Psoas muscle (tissue), 8 donors: ENCODE measurements at places on chromosomes 1 and 21. TPM values are rescaled to one million over a fixed set of nuclear protein-coding genes. Genes with fewer than 3 reads are reported as not detected.
A peak's percentile ranks its signal among the peaks of the same experiment; 100 is the strongest.

The FAM163A gene
- 0.15 TPM for total RNA-seq

- H3K4me3 ChIP-seq, result no peak overlapping the region
- H3K27me3 ChIP-seq, result no peaks in the 10 kb centered on the region
- DNase-seq, result no peak
- H3K36me3 ChIP-seq, result no peaks in the 10 kb centered on the region
Observed at GRCh38 chr1:118124064-118124463, 61.0 kb downstream of the SPAG17 start.

GRCh38 chr1:66364578-66365391 lies 169.2 kb upstream of the SGIP1 start:
- H3K36me3 ChIP-seq, result peaks cover 97% of the 10 kb centered on the region
- DNase-seq, result no peak
- H3K27ac ChIP-seq, result peak overlapping the region; percentile 51
- peaks cover 27% of the 10 kb centered on the region for H3K4me1 ChIP-seq

GRCh38 chr1:23634840-23635651 lies 56.6 kb upstream of the RPL11 start:
- peaks cover 11% of the 10 kb centered on the region for H3K4me1 ChIP-seq
- H3K4me3 ChIP-seq, result peak overlapping the region; percentile 61
- no peaks in the 10 kb centered on the region for H3K36me3 ChIP-seq

- no peak for DNase-seq
- H3K27ac ChIP-seq, result no peak overlapping the region
- H3K27me3 ChIP-seq, result no peaks in the 10 kb centered on the region
- no peak overlapping the region for H3K4me3 ChIP-seq
- no peaks in the 10 kb centered on the region for H3K4me1 ChIP-seq
Observed at GRCh38 chr1:76477156-76477555, 390.1 kb upstream of the ST6GALNAC5 start.

The SORT1 gene
- total RNA-seq, result 363 TPM
